ENCODE measurements at places on chromosomes 12 and 14.

DNA sequence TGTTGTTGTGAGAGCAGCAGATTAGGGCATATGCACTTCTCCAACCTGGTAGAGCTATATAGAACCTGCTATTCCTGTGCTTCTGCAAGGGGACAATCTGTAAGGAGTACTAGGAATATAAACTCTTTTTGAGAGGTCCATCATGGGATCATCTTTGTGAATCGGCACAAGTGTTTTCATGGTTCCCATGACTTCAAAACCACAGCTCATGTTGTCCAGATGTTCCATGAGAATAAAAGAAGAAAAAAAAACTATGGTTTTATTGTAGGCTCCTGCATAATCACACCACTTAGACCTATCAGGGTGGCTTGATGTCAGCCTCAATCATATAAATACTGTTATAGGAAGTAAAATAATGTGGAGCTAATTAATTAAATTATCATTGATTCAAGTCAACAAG, 311.4 kb upstream of the ATP2B1 start:
- no peak for DNase-seq

DNA sequence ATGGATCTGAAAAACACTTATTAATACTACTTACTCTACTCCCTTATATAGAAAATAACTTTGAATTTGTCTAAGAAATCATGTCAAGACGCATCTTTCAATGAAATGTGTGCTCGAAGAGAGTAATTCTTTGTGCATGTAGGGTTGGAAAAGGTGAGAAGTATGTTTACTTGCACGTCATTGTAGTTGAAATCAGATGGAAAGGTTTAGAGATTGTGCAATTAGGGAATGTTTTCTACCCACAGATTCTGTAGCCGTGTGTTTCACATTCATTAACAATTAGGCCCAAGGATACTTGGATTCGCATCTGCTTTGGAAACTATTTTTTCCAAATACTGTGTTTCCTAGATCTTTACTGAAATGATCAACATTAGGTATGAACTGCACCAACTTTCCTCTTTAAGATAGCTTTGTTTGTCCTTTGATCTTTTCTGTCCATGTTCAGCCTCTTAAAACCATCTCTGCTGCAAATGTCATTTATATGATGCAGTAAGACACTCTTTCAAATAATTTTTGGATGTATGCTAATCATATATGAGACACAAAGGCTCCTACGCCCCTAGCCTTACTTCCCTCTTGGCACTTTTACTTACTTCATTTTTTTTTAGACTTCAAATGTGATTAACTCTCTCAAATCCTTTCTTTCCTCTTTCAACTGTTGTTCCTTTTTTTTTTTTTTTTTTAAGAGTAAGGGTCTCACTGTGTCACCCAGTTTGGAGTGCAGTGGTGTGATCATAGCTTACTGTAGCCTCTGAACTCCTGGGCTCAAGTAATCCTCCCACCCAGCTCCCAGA, 58.0 kb upstream of the PSMA6 start:
- no peak for DNase-seq

GRCh38 chr12:49020441-49020840, 1.9 kb upstream of the PRKAG1 start:
- DNase-seq: peak; percentile 25

GRCh38 chr14:81313200-81313599, 86.9 kb downstream of the STON2 start:
- DNase-seq: no peak

DNA sequence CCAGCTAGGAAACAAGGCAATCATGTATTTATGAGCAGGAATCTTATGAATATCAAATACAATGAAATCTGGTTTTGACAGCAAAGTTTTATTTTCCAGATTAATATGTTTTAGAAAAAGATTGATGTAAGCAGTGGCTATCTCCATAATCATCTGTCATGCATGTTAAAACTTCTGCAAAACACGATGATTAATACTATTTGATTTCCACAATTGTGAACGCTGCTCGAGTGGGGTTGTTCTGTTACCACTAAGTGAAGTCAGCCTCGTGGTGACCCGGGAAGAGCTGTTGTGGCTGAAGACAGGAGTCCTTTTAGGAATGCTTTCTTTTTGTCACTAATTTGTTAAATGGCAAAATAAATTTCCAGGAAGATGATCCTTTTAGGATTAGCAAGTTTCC, 9.4 kb downstream of the CFAP251 start:
- no peak for DNase-seq

DNA sequence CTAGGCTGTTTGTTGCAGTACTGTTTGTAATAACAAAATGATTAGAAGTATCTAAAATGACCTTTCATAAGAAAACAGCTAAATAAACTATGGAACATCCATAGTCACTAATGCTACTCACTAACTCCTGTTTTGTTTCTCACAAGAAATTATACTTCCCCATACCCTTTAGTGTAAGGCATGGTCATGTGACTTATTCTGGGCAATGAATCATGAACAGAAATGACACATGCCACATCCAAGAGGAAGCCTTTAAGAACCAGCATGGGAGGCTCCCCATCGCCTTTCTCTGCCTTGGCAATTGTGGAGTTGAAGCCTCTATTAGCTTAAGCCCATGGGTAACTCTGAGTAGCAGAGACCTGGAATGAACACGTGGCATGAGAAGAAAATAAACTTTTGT, 49.3 kb downstream of the KSR2 start:
- DNase-seq: no peak

- no peak for DNase-seq
Measured at GRCh38 chr12:20272801-20273200, 95.5 kb upstream of the PDE3A start.

- peak; percentile 51 for DNase-seq
Measured at GRCh38 chr12:71938728-71939385, at the start of gene TPH2. Gene TPH2 (plus strand): TSS chr12:71938845. CDS start chr12:71938987, 142 bp downstream.

GRCh38 chr12:126430921-126431320, 1365.7 kb downstream of the AACS start:
- no peak for DNase-seq

DNA sequence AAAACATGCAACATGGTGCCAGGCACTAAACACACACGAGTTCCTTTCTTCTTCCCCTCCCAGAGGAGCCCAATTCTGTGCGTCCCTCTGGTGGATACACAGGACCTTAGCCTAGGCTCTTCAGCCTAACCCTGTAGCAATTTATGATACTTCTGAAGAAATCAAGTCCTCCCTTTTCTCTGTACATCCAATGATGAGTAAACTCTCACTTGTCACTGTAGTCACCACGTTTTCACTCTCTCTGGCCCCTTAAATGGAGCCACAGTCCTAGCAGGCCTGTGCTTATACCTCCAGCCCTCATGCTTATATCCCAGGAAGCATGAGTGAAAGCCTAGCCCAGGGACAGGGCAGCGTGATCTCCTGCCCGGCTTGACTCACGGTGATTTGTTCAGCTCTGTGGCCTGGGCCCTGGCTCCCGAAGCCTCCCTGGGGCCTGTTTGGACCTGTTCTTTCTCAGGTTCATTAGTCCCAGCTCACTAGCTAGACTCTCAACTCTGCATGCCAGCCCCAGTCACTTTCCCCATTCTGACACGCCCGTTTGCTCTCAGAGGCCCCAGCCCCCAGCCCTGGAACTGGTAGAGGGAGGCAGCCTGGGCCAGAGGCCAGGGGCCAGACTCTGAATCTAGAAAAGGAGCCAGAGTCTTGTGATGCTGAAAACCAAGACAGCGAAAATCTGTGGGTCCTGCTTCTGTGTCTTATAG, 24.1 kb upstream of the PLEKHG3 start:
- DNase-seq: no peak

GRCh38 chr12:103517161-103517560, 21.4 kb upstream of the C12orf42 start:
- DNase-seq: no peak

DNA sequence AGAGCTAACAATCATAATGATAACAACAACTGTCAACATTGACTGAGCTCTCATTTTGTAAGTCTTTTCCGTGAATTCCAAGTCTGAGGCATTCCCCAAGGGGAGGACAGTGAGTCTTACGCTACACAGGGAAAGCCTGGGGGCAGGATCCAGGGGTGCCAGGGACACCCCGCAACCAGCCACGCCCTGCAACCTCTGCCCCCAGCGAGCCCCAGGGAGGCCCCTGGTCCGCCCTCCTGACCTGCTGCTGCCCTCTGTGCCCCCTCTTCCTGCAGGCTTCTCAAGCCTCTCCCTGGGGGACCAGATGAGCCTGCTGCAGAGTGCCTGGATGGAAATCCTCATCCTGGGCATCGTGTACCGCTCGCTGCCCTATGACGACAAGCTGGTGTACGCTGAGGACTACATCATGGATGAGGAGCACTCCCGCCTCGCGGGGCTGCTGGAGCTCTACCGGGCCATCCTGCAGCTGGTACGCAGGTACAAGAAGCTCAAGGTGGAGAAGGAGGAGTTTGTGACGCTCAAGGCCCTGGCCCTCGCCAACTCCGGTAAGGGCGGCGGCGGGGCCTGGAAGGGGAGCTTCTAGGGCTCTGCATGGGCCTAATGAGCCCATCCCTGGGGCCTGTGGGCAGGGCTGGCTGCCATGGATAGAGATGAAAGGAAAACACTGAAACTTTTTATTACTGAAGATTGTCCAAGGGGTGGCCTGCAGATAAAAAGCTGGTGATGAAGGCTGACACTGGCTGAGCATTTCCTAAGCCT, 115.4 kb downstream of the ESRRB start:
- DNase-seq: no peak

DNA sequence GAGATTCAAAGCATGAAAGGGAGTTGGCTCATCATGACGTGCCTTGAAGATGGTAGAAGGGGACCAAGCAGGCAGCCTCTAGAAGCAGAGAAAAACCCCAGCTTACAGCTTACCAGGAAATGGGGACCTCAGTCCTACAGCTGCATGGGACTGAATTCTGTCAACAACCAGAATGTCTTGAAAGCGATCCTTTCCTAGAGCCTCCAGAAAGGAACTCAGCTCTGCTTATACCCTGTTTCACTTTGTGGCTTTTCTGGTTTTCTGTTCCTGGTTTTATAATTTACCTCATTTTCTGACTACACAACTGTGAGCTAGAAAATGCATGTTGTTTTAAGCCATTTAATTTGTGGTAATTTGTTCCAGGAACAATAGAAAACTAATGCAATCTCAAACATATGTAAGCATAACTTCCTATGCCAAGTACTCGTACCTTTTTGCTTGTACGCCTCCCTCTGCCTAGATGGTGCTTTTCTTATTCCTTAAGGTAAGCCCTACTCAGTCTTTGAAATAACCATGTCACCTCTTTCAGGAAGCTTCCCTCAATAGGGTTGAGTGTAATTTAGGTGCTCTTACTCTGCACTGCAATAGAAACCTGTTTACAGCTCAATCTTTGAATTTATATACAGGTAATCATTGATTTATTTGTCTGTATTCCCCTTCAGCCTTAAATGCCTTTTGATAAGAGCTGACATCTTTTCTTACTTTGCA, 348.8 kb downstream of the TMEM117 start:
- DNase-seq: no peak

DNA sequence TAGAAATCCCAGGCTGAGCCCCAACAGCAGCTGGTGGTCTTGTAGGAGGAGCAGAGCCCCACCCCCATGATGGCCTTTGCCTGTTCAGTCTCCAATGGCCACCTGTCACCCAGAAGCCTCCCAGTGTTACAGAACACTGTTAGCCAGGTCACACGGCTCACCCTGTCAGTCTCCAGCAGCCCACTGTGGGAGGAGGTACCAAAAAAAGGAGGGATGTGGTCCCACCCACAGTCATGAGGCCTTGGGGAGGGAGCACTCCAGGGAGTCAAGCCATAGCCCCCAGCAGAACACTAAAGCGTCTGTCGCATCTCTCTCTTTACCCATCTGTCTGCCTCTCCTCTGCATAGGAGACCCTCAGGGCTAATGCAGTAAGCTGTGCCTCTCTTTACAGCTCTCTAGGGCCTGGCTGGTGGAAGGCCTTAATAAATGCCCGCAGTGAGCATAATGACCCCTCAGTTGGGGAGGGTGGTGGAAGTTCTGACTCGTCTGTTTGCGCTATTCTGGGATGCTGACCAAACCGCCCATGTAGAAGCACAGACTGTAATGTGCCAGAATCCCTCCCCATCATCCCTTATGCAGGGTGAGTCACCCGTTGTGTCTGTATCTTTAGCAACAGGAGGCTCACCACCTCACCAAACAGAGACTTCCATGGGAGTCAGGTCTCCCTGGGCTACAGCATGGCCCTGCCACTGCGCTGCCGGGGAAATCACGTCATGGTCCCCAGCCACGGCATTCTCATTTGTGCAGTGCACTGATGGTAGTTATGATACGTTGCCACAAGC, 14.6 kb downstream of the C14orf132 start:
- DNase-seq: no peak

DNA sequence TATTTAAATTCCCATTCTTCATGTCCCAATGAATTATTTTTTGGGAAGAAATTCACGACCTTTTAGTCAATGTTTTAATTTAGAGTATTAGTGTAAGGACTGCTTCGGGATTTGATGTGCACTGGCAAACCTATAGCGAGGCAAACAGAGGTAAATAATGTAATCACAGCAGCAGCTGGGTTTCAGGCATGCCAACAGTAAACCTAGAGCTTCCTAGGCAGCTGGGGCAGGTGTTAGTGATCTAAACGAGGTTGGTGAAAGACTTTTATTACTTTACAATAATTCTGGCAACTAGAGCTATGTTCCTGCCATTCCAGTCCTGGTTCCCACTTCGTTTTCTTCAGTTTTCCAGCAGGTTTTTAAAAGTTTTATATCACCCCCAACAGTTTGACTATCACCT, 1036.4 kb upstream of the FOXG1 start:
- DNase-seq: no peak

DNA sequence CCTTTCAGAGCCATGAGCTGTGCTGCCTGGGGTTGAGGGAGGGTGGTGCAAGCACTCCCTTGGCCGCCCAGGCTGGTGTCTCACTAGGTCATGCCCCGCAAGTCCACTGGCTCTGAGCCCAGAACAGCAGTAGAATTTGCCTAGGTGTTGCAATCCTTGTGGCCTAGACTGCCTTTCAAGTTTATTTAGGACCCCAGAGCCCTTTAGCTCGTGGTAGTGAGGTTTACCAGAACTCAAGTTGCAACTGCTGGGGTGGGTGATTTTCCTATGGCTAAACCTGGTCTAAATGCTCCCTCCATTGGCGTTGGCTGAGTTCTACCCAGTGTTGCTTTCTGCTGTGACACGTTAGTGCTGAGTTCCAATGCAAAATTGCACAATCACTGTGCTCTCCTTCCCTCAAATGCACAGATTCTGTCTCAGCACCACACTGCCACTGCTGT, 287.2 kb downstream of the BCAT1 start:
- no peak for DNase-seq

DNA sequence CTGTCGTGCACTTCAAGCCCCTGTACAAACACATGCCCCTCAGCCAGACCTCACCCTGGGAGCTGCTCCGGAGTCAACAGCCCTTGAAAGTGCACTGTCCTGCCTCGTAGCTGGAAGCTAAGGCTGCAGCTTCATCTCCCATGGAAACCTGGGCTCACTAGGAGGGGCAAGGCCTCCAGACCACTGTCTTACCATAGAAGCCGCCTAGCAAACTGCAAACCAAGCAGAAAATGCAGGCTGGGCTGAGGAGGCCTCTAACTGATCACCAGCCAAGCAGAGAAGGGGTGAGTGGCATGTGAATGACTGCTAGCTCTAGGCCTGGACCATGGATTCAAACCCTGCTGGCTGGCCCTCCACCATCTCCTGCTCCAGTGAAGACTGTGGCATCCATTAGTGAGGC, 340.2 kb downstream of the CACNA1C start:
- no peak for DNase-seq

Measured in activated T-cell treated with anti-CD3 and anti-CD28 coated beads, Interleukin-2, amount 50 U/mL, for 24 hours (primary cell).